Activated T-cell treated with anti-CD3 and anti-CD28 coated beads for 1 hour (primary cell): ENCODE measurements at places on chromosomes 4 and X.

DNA sequence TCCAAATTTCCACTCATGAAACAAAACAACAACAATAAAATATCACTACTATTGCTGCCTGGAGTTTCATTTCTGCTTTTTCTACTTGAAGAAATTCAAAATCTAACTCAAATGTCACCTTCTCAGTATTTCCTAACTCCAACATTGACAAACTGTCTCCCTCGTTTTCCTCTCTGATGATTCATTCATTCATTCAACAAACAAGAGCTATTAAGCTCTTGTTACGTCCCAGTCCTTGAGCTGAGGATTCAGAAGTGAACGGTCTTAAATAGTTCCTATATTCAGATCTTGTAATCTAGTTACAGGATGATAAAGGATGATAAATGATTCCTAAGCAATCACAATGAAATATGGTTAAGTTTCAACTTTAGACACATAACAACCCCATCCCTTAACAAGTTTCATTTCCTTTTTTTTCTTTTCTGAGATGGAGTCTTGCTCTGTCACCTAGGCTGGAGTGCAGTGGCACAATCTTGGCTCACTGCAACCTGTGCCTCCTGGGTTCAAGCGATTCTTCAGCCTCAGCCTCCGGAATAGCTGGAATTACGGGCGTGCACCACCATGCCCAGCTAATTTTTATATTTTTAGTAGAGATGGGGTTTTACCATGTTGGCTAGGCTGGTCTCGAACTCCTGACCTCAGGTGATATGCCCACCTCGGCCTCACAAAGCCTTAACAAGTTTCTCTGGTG, 1.7 kb downstream of the SLC9B2 start:
- no peak for DNase-seq

GRCh38 chrX:130716781-130717413, 186.1 kb downstream of the ENOX2 start:
- no peak for DNase-seq

DNA sequence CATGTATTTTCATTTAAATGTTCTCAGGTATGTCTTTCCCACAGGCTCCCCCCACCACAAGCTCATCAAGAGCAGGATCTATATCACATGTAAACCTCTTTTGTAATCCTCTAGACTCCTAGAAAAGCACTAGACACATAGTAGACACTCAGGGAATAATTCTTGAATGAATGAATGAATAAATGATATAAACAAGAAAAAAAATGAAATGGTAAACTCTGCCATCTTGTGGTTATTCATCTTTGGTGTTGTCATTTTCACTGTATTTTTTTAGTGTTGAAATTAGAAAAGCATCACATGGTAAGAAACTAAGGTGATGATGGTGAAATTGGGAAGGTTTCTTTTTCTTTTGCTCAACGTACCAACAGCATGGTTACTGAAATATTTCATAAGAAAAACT, 34.2 kb upstream of the C1GALT1C1 start:
- no peak for DNase-seq

GRCh38 chrX:30863974-30864373, 25.1 kb downstream of the TAB3 start:
- no peak for DNase-seq

GRCh38 chrX:15781961-15782699, 8.2 kb upstream of the ZRSR2 start:
- no peak for DNase-seq

- no peak for DNase-seq
Observed at GRCh38 chr4:188023682-188024081, 28.1 kb downstream of the ZFP42 start.
